ENCODE measurements at places on chromosomes 4 and X.

DNA sequence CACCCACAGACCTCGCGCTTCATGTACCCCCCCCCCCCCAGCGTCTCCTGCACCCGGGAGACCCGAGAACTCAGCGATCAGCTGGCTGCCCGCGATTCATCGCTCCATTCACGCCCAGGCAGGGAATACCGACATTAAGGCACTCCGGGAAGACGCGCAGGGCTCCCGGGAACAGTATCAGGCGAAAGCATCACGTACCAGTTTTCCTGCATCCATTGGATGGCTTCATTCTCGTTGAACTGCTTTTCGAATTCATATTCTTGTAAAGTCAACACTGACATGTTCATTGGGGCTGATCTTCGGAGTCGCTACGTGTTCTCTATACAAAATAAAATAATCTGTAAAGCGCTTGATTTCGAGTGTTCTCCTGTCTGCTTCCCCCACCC is 373 bp downstream of the ELOVL6 start:
- no peak for DNase-seq

- DNase-seq, result no peak
Measured at GRCh38 chr4:111070390-111070789, 447.5 kb upstream of the PITX2 start.

DNA sequence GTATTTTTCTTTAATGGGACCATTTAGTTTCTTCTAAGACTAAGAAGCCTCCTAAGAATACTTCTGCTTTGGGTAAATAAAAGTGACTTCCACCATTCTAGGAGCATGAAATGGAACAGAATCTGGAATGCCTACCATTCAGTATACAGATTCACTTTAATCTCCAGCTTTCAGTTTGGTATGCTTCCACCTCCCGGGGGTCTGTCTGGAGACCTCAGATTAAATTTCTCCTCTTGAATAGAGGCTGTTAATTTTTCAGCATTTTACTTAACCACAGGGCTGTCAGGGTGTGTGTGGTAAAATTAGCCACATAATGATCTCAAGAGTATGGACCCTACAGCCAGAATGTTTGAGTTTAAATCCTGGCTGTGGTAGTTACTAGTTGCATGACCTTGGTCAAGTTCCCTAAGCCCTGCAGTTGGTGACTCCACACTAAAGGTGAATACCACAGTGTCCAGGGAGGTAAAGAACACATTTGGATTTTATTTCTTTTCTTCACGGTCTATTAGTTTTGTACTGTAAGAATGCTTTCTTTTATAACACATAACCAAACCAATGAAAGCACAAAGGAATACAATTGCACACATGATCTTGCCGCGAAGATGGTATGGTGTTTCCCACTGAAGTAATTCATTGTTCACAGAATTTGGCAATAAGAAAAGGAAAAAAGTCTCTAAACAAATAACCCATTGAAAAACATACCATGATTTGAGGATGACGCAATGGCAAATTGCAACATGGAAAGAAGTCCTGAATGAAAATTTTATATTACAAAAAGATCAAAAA is 37.3 kb upstream of the TRIM2 start:
- DNase-seq, result no peak

- DNase-seq, result no peak
Measured at GRCh38 chr4:102632241-102633065, 128.3 kb downstream of the MANBA start.

- no peak for DNase-seq
Measured at GRCh38 chrX:21412029-21412428, 37.8 kb downstream of the CNKSR2 start.

DNA sequence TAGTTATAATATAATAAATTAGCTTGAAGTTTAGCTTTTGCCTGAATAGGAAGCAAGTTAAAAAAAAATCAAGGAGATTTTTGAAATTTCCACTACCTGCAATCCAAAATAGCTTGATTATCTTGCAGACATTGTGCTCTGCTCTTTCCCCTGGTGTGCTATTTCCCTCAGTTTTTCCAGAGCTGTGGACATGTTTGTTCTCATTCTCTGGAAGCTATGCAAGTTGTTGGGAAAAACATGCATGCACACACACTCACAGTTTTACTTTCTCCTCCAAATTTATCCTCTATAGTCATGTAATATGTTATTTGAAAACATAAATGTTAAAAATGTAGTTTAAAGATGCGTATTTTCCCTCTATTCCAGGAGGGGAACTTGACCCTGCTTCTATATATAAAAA is 225.8 kb upstream of the ARSJ start:
- no peak for DNase-seq

- no peak for DNase-seq
Measured at GRCh38 chr4:56297776-56298175, 89.5 kb downstream of the AASDH start.

DNA sequence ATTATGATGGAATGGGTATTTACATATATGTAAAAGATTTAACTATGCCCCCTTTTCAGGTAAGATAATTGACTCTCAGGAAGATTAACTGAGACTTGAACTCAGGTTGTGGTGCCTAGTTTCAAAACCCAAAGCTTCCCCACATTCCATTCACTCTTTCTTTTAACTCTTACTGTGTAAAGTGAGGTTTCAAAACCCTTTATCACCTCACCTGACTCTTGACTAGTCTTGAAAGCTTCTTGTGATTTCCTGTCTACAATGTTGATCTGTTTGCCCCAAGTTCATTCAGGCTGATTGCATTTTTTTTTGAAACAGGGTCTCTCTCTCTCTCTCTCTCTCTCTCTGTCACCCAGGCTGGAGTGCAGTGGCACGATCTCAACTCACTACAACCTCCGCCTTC is 40.5 kb upstream of the RAPGEF2 start:
- no peak for DNase-seq

- DNase-seq, result no peak
Measured at GRCh38 chr4:36917413-36917812, 327.1 kb upstream of the NWD2 start.

DNA sequence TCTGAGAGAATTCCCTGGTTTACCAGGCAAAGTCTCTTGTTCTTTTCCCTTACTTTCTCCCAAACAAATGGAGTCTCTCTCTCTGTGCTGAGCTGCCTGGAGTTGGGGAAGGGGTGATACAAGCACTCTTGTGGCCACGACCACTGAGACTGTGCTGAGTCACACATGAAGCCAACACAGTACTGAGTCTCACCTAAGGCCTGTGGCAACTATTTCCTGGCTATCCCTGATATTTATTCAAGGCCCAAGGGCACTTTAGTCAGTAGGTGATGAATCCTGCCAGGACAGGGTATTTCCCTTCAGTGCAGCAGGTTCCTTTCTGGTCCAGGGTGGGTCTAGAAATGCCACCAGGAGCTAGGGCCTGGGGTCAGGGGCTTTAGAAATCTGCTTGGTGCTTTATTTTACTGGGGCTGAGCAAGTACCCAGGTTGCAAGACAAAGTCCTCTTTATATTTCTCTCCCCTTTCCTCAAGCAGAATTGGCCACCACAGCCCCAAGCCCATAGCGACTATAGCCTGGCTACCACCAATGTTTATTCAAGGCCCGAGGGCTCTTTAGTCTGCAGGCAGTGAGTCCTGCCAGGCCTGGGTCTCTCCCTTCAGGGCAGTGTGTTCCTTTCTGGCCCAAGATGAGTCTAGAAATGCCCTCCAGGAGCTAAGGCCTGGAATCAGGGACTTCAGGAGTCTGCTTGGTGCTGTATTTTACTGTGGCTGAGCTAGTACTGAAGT is 10.5 kb downstream of the ARL13A start:
- no peak for DNase-seq

DNA sequence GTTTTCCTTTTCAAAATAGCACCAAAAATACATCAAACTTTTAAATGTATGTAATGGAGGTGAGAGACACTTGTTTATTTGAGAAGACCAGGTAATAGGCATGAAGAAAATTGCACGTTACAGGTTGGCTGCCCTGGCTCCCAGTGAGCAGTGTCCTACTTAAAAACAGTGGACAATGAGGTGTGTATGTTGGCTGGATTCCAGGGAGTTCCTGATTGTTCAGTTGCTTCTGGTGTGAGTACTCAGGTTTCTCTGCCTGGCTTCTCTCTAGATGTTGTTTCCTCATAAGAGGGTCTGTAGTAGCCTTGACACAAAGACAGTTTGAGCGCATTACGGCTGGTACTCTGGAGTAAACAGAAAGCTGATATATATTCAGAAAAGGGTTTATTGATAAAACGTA is 29.4 kb downstream of the SNX25 start:
- DNase-seq, result no peak

DNA sequence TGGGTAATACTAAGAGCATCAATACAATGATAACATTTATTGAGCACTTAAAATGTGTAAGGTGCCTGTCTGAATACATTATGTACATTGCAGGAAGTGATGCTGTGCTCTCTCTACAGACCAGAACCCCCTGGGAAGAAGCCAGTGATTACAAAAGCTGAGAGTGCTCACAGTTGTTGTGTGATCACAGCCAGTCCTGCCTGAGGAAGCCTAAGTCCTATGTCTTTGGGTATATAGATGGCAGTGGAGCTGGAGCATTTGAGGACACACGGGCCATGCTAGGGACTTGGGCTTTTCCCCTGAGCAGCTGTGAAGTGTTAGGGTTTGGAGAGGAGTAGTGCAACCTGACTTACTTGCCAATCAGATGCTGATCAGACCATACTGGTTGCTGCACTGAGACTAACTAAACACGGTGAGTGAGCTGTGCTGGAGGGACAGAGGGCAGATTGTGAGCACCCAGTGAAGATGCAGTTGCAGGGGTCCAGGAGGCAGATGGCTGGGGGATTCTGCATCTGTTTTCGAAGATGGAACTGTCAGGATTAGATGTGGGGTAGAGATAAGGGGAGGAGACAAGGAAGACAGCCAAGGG is 60.8 kb upstream of the TBC1D14 start:
- DNase-seq, result no peak

GRCh38 chr4:78528327-78528726 is 23.2 kb upstream of the ANXA3 start:
- no peak for DNase-seq

- DNase-seq, result no peak
Measured at GRCh38 chrX:482192-482701, 95.5 kb upstream of the PPP2R3B start.

DNA sequence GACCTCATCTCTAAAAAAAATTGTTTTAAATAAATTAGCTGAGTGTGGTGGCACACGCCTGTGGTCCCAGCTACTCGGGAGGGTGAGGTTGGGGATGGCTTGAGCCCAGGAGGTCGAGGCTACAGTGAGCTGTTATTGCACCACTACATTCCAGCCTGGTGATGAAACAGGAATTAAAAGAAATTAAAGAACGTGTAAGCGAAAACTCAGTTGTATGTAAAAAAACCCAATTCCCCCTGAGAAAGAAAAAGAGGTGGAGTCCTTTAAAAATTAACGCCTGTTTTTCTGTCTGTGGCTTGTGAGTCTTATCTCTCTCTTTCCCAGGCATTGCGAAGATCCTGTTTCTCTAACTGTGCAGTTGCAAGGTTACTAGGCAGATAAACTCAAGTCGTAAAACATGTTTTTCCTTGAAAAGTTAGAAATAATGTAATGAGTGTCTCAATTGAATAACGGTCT is 22.1 kb downstream of the EPGN start:
- DNase-seq, result no peak

DNA sequence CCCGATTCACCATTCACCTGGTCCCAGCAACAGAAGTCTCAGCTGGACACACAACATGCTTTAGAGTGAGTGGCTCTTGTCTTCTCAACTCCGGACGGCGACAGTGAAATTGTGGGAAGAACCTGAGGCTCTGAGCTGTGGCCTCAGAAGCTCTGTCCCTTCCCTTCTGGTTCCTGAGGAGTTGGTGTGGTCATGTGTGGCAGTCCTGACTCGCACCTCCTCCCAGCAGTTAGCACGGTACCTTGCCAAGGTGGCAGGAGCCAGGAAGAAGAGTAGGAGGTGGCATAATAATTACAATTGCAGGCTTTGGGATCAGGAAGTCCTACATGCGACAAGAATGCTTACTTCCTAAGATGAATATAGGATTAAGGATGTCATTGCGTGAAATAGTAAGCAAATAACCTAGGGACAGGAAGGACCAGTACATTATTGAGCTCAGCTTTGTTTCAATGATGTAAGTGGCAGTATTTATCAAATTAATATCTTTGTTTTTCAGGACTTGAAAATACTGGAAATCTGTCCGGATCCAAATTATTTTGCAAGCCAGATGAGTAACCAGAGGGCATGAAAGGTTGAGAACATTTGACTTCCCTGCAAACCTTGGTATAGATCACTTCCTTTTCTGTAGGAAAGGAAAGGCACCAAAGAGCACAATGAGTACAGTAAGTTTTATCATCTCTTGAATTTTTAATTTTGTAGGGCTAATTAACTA is 21.1 kb downstream of the RNF4 start:
- no peak for DNase-seq

All from activated CD4-positive, alpha-beta T cell treated with anti-CD3 and anti-CD28 coated beads, Interleukin-2, amount 50 U/mL, for 4 hours (primary cell).